ENCODE measurements at places on chromosomes 6 and 20. TPM values are rescaled to one million over a fixed set of nuclear protein-coding genes. Genes with fewer than 3 reads are reported as not detected.

SHLD1 gene
- 2.4 TPM for total RNA-seq

ERVFRD-1 gene
- not detected for total RNA-seq

- H3K27me3 ChIP-seq: no peaks in the 10 kb centered on the region
- no peak for DNase-seq
- H3K36me3 ChIP-seq: peaks cover 69% of the 10 kb centered on the region
- H3K27ac ChIP-seq: no peak overlapping the region
- H3K4me1 ChIP-seq: no peaks in the 10 kb centered on the region
Measured at GRCh38 chr20:13765868-13766416, 18.8 kb downstream of the ESF1 start.

- DNase-seq: no peak
- H3K27me3 ChIP-seq: no peaks in the 10 kb centered on the region
- no peaks in the 10 kb centered on the region for H3K36me3 ChIP-seq
Measured at GRCh38 chr20:56989516-56989915, 276.9 kb downstream of the BMP7 start.

VSX1 gene
- not detected for total RNA-seq

DNA sequence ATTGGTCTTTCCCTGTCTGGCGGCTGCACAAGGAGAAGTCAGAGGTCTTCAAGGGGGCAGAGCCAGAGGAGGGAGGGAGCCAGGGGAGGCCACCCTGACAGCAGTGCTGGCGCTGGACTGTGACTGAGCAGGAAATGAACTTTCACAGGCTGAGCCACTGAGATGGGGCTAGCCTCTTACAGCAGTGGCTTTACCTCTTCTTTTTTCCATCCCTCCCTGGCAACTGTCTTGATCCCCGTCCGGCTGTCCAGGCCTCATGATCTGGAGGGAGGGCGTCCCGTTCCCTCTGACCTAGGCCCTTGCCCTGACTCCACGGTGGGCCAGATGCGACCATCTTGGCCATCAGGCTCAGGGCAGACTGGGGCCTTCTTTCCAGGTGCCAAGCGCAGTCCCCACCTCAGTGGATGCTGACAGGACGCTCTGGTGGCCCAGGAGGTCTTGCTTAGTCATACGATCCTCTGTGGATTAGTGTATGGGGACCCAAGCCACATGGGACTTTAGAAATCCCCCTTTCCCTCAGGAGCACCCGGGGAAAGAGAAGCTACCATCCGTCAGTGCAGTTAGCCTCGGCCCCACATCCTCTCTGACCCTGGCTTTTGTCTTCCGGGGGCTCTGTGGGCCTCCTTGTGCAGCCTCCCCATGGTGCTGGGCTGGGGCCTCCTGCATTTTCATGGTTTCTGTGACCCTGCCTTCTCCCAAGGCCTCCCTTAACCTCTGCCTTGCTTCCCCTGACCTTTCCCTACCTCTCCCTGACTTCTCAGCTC is 57.4 kb upstream of the CCDC167 start:
- no peaks in the 10 kb centered on the region for H3K36me3 ChIP-seq
- DNase-seq: no peak
- H3K27ac ChIP-seq: no peak overlapping the region
- H3K4me1 ChIP-seq: peaks cover 16% of the 10 kb centered on the region

EEF1E1 gene
- total RNA-seq: 69.7 TPM

- no peak overlapping the region for H3K27ac ChIP-seq
- H3K4me3 ChIP-seq: no peak overlapping the region
- no peak for DNase-seq
- peaks cover 20% of the 10 kb centered on the region for H3K36me3 ChIP-seq
- H3K27me3 ChIP-seq: no peaks in the 10 kb centered on the region
Measured at GRCh38 chr20:32158943-32159660, 48.4 kb downstream of the PLAGL2 start.

DNA sequence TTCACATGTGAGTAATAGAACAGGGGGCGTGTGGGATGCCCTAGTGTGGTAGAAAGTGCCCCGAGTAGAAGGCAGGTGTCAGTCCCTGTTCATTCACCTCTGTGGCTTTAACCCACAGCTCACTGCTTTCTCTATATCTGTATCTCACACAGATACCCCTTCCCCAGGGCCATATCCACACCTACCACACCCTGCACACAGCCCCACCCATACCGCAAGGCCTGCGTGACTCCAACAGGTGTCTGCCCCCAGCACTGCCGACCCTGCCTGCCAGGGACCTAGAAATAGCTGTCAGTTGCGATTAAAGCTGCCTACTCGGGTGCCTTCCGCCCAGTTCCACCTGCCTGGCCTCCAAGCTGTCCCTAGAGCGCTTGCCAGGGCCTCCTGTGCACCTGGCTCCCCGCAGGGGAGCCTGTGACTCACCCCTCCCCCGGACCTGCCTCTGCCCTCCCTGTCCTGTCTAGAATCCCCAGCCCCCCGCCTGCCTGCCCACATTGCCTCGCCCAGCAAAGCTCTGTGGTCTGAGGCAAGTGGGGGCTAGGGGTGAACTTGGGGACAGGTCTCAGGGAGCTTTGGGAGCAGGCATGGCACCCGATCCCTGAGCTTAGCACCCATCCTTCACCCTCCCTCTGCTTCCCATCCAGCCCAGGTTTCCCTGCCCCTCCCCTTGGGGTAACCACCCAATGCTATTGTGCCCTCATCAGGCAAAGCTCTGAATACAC is 38.3 kb upstream of the ID1 start:
- peaks cover 98% of the 10 kb centered on the region for H3K4me1 ChIP-seq
- no peaks in the 10 kb centered on the region for H3K27me3 ChIP-seq
- H3K27ac ChIP-seq: peak overlapping the region; percentile 98

IL17F gene
- not detected for total RNA-seq

GRCh38 chr6:119673741-119674140 is 324.2 kb upstream of the MAN1A1 start:
- H3K4me3 ChIP-seq: no peak overlapping the region
- no peak overlapping the region for H3K27ac ChIP-seq
- no peaks in the 10 kb centered on the region for H3K4me1 ChIP-seq
- no peaks in the 10 kb centered on the region for H3K36me3 ChIP-seq
- no peaks in the 10 kb centered on the region for H3K27me3 ChIP-seq

DNA sequence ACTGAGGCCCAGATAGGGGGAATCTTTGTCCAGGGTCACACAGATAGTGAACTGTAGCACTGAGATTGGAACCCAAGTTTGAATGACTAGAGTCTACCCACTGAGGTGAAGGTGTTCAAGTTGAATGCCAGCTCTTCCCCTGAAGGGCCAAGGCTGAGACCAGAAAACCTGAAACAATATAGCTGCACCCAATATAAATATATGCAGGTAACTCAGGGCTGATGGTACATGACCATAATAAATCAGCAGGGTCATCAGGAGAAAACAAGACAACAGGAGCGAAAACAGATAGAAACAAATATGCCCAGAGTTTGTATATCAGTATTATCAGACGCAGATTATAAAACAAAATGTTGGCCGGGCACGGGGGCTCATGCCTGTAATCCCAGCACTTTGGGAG is 4.0 kb upstream of the RBCK1 start:
- no peak overlapping the region for H3K4me3 ChIP-seq
- no peak overlapping the region for H3K27ac ChIP-seq
- H3K27me3 ChIP-seq: no peaks in the 10 kb centered on the region
- no peak for DNase-seq
- no peaks in the 10 kb centered on the region for H3K36me3 ChIP-seq

DNA sequence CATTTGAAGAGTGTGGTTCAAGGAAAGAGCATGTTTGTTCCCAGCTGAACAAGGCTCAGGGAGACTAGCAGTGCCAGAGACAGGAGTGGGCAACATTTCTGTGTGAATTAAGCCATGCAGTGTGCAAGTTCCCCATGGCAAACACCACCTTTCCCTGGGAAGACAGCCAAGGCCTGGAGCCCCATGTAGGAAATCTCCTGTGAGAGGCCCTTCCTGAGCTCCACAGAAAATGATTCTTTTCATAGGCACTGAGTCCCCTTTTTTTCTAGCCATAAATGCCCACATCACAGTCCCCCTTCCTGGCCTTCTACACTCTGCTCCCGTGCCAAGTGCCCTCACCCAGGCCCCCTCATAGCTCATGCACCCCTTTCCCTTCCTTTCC is 11.8 kb upstream of the TRAM2 start:
- no peak overlapping the region for H3K4me3 ChIP-seq
- no peak for DNase-seq
- H3K36me3 ChIP-seq: no peaks in the 10 kb centered on the region
- H3K27ac ChIP-seq: no peak overlapping the region
- no peaks in the 10 kb centered on the region for H3K27me3 ChIP-seq
- H3K4me1 ChIP-seq: peaks cover 2% of the 10 kb centered on the region

LTB gene
- 0.64 TPM for total RNA-seq

DNA sequence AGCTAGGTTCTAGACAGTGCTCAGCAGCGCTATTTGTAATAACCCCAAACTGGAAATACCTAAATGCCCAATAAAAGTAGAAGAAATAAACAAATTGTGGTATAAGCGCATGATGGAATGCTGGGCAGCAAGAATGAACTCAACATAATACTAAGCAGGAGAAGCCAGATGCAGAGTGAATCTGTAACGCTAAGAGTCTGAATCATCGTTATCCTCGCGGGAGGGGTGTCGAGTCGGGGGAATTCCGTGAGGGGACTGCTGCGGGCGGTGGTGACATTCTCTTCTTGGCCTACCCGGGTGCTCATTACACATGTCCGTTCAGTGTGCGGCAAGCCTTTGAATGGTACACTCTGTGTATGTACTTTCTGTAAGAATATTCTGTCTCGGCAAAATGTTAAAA is 83.7 kb downstream of the SULF2 start:
- peaks cover 10% of the 10 kb centered on the region for H3K4me1 ChIP-seq
- no peak for DNase-seq
- no peaks in the 10 kb centered on the region for H3K36me3 ChIP-seq
- H3K4me3 ChIP-seq: no peak overlapping the region
- H3K27me3 ChIP-seq: no peaks in the 10 kb centered on the region

APMAP gene
- total RNA-seq: 82.7 TPM

ULBP2 gene
- total RNA-seq: 10.2 TPM

DNA sequence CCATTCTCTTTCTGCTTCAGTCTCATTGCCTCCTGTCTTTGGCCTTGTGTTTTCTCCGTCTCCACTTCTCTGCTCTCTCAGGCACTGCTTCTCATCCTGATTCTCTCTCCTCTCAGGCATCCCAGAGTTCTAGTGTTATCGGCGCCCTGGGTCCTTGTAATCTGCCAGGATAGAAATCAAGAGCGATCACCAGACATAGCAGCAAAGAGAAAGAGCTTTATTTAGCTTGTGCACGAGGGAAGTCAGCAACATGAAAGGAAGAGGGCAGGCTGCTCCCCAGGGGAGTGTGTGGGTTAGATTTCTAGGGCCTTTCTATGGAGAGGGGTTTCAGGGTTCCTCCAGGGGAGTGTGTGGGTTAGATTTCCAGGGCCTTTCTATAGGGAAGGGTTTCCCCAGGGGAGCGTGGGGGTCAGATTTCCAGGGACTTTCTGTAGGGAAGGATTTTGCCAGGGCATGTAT is 32.5 kb downstream of the SUN5 start:
- no peak overlapping the region for H3K4me3 ChIP-seq
- H3K4me1 ChIP-seq: no peaks in the 10 kb centered on the region
- no peaks in the 10 kb centered on the region for H3K36me3 ChIP-seq
- no peaks in the 10 kb centered on the region for H3K27me3 ChIP-seq
- no peak overlapping the region for H3K27ac ChIP-seq

DNA sequence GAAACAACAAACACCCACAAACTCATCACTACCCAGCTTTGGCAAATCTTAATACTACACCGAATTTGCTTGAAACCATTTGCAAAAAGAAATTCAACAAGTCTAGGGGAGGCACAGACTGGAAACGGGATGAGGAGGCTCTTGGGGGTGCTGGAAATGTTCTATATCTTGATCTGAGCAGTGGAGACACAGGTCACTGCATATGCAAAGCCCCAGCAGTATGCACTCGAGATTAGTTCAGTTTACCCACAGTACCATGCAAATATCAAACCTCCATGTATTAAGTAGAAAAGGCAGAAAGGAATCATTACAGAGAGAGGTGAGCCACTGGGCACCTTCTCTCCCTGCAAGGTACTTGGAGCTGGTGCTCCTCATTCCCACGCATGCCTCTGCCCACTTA is 75.9 kb downstream of the PREX1 start:
- H3K27ac ChIP-seq: no peak overlapping the region
- DNase-seq: no peak
- no peaks in the 10 kb centered on the region for H3K4me1 ChIP-seq
- H3K4me3 ChIP-seq: no peak overlapping the region

PAK5 gene
- not detected for total RNA-seq

BANF2 gene
- total RNA-seq: not detected

MOG gene
- total RNA-seq: not detected

FAM83B gene
- total RNA-seq: 16.9 TPM

DNA sequence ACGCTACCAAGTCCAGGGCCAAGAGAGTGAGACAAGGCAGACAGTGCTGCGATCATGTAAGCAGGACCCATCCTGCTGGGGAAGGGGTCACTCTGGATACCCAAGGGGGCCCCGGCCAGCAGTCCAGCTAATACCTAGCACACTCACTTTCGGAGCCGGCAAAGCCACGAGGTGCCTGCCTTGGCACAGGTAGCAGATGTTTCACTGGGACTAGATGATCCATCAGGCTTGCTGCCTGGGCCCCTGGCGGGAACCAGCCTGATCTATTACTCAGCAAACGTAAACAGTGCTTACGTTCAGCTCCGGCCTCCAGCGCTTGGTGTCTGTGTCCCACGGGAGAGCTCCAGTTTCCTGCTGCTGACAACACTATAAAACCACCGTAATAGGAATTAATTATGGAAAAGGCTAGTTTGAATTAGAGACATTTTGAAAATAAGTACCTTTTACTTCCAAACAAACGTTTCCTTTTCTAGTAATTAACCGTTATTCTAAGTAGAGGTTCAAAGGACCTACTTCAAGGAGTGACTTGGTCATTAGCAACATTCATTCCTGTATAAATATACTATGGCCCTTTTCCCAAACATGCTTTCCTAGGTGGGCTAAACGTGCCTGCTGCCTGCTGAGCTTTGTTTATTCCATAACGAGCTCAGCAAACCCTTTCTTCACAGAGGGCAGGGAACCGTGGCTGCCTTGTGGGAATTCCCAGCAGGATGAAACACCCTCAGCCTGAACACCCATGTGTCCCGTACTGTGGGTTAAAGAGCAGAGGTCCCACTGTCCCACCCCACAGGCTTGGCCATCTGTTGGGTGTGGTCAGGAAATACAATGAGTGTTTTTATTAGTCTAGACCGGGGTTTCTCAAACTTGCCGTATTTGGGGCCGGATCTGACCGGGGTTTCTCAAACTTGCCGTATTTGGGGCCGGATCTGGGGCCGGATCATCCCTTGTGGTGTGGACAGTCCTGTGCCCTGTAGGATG is 18.4 kb downstream of the SLC22A23 start:
- no peak for DNase-seq
- no peaks in the 10 kb centered on the region for H3K36me3 ChIP-seq
- no peaks in the 10 kb centered on the region for H3K27me3 ChIP-seq

All from HCT116 (cell line).